ENCODE measurements at places on chromosomes 4 and X. TPM values are rescaled to one million over a fixed set of nuclear protein-coding genes. Genes with fewer than 3 reads are reported as not detected.
A peak's percentile ranks its signal among the peaks of the same experiment; 100 is the strongest.

Gene CYLC1
- not detected for total RNA-seq

DNA sequence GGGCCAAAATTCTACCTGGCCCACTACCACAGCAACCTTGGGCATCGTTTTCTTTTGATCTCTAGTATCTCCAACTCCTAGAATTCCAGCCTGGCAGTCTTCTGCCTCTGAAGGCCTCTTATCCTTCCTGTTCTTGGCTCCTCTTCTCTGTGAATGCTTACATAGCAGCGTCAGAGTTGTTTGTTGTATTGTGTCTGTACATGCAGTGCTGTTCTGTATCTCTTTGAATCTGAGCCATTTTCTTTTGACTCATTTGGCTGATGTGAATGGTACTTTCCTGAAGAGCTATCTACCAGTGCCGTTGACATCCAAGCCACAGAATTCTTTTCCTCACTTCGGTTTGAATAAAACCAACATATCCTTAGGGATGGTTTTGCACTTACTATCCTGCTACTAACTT is 79.2 kb downstream of the TMEM164 start:
- H3K27ac ChIP-seq = no peak overlapping the region
- H3K27me3 ChIP-seq = no peaks in the 10 kb centered on the region
- no peak overlapping the region for H3K4me3 ChIP-seq
- no peaks in the 10 kb centered on the region for H3K36me3 ChIP-seq

Gene FGG
- 236 TPM for total RNA-seq

GRCh38 chr4:86935853-86936733 is 1.3 kb downstream of the AFF1 start:
- peak; percentile 61 for DNase-seq
- peaks cover 56% of the 10 kb centered on the region for H3K4me1 ChIP-seq
- H3K36me3 ChIP-seq = peaks cover 3% of the 10 kb centered on the region

DNA sequence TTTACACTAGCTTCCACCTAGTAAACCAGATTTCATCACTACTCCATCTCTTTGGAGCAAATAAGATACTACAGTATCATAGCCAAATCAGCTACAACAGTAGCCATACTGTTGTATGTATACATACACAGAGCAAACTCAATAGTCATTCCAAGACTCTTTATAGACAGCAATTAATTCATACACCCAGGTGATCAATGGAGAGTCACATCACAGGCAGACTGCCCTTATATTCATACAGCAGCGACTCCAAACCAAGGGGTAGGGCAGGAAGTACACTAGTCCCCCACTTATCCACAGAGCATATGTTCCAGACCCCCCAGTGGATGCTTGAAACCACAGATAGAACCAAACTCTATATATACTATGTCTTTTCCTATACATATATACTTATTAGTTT is 76.6 kb downstream of the FBXW7 start:
- no peaks in the 10 kb centered on the region for H3K36me3 ChIP-seq
- peaks cover 31% of the 10 kb centered on the region for H3K4me1 ChIP-seq
- no peaks in the 10 kb centered on the region for H3K27me3 ChIP-seq
- H3K4me3 ChIP-seq = no peak overlapping the region

- H3K4me3 ChIP-seq = no peak overlapping the region
- H3K4me1 ChIP-seq = no peaks in the 10 kb centered on the region
- no peak for DNase-seq
- H3K27ac ChIP-seq = no peak overlapping the region
- H3K36me3 ChIP-seq = no peaks in the 10 kb centered on the region
- H3K27me3 ChIP-seq = no peaks in the 10 kb centered on the region
Observed at GRCh38 chr4:18343581-18343980, 322.0 kb upstream of the LCORL start.

GRCh38 chrX:46627062-46627461 is 53.5 kb downstream of the CHST7 start:
- H3K36me3 ChIP-seq = no peaks in the 10 kb centered on the region
- H3K27me3 ChIP-seq = no peaks in the 10 kb centered on the region
- no peak for DNase-seq
- H3K4me3 ChIP-seq = no peak overlapping the region
- peaks cover 25% of the 10 kb centered on the region for H3K4me1 ChIP-seq

- no peak within 1 kb of the TSS for H3K27ac ChIP-seq
- H3K36me3 ChIP-seq = no peaks in the 10 kb centered on the region
- no peaks in the 10 kb centered on the region for H3K27me3 ChIP-seq
- H3K4me3 ChIP-seq = no peak within 1 kb of the TSS
Observed at GRCh38 chr4:154590329-154591006, at the start of gene FGA. FGA (minus strand) TSS chr4:154590742; CDS start chr4:154590687, 55 bp downstream.

DNA sequence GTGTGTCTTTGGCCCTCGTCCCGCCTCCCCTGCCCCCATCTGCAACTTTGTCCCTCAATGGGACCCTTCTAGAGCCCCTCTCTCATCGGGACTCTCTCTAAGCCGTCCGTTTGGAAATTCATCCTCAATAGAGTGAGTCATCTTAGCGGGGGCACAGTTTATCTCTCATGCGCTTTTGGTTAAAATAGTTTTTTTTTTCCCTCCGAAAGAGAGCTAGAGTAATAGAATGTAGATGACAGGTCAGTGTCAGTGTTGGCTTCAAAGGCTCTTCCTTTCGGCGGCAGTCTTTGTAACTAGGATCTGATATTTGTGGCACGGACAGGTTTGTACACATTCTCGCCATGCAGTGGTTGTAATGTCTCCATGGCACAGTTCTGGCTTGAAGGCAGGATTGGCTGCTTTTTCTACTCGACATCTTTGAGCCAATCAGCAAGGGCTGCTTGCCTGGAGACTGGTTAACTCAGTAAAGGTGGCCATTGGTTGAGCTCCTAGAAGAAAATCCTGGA is 989 bp downstream of the N4BP2 start:
- DNase-seq = peak; percentile 70
- no peaks in the 10 kb centered on the region for H3K36me3 ChIP-seq
- H3K4me1 ChIP-seq = peaks cover 22% of the 10 kb centered on the region
- peak overlapping the region; percentile 79 for H3K4me3 ChIP-seq

DNA sequence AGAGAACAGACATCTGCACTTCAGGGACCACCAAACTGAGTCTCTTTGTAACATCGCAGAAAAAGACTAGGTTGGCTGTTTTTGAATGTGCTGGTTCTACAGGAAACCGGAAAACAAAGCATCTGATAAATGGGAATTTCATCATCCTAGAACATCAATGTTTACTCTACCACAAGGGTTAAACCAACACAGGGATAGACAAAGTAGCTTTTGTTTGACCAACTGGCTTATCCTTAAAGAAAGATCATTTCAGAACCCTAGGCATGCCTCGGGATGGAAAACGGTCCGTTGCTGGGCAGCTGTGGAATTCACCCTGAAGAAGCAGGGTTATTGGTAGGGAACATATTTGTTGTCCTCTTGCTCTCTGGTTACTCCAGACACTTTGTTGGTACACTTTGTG is 2355.5 kb upstream of the AGA start:
- H3K36me3 ChIP-seq = no peaks in the 10 kb centered on the region
- H3K27ac ChIP-seq = no peak overlapping the region
- H3K4me1 ChIP-seq = no peaks in the 10 kb centered on the region
- H3K27me3 ChIP-seq = no peaks in the 10 kb centered on the region
- DNase-seq = no peak

DNA sequence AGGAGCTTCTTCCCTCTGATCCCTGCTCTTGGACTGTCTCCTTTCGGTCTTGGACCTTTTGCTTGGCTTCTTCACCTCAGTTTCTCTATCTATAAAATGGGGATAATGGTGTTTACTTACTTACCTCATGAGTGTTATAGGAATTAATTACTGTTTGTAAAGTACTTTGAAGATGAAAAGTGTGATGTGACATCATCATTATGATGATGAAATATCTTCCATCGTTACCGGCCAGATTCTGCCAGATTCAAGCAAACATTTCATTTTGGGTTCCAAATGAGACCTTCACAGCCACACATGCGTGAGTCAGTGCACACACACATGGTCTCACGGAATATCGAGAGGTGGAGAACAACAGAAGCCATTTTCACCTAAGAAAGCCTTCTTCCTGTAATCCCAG is 220.1 kb upstream of the RPL34 start:
- no peak overlapping the region for H3K4me3 ChIP-seq
- H3K27ac ChIP-seq = no peak overlapping the region

Gene ZFP42
- not detected for total RNA-seq

- no peak for DNase-seq
- H3K36me3 ChIP-seq = no peaks in the 10 kb centered on the region
- H3K4me1 ChIP-seq = no peaks in the 10 kb centered on the region
- H3K4me3 ChIP-seq = no peak overlapping the region
- no peak overlapping the region for H3K27ac ChIP-seq
Observed at GRCh38 chr4:47334652-47335051, 128.8 kb downstream of the COMMD8 start.

Gene ADRA2C
- total RNA-seq = 2.5 TPM

Gene VCX
- not detected for total RNA-seq

- DNase-seq = no peak
- no peaks in the 10 kb centered on the region for H3K4me1 ChIP-seq
- no peaks in the 10 kb centered on the region for H3K27me3 ChIP-seq
- no peak overlapping the region for H3K27ac ChIP-seq
Observed at GRCh38 chrX:43939187-43939926, 33.8 kb downstream of the NDP start.

Gene ZNF157
- 0.21 TPM for total RNA-seq

Gene ENPEP
- total RNA-seq = 8.2 TPM

DNA sequence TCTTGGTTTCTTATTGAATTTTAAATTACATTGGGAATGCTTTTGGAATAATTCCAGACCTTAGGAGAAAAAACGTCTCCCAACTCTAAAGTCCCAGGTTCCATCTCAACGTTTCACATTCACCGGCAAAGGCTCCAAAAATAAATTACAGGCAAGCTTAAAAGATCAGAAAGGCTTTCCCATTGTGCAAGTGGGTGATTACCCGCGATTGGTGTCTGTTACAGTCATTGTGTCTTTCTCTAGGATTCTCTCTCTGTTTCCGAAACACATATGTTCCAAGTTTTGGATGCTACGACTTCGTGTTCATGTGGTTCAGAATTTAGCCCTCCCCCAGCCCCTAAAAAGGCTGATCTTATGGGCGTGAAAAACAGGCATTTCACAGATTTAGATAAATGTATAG is 41.8 kb downstream of the PALLD start:
- no peak overlapping the region for H3K4me3 ChIP-seq
- no peaks in the 10 kb centered on the region for H3K27me3 ChIP-seq
- DNase-seq = no peak
- H3K27ac ChIP-seq = no peak overlapping the region
- no peaks in the 10 kb centered on the region for H3K36me3 ChIP-seq

GRCh38 chrX:2690856-2691542 is at the start of gene CD99:
CD99 (plus strand) TSS chrX:2691295; CDS start chrX:2691361, 66 bp downstream.
- H3K27ac ChIP-seq = peak within 1 kb of the TSS; percentile 90
- no peaks in the 10 kb centered on the region for H3K36me3 ChIP-seq
- peaks cover 37% of the 10 kb centered on the region for H3K4me1 ChIP-seq
- H3K27me3 ChIP-seq = no peaks in the 10 kb centered on the region
- peak; percentile 94 for DNase-seq
- peak within 1 kb of the TSS; percentile 96 for H3K4me3 ChIP-seq

DNA sequence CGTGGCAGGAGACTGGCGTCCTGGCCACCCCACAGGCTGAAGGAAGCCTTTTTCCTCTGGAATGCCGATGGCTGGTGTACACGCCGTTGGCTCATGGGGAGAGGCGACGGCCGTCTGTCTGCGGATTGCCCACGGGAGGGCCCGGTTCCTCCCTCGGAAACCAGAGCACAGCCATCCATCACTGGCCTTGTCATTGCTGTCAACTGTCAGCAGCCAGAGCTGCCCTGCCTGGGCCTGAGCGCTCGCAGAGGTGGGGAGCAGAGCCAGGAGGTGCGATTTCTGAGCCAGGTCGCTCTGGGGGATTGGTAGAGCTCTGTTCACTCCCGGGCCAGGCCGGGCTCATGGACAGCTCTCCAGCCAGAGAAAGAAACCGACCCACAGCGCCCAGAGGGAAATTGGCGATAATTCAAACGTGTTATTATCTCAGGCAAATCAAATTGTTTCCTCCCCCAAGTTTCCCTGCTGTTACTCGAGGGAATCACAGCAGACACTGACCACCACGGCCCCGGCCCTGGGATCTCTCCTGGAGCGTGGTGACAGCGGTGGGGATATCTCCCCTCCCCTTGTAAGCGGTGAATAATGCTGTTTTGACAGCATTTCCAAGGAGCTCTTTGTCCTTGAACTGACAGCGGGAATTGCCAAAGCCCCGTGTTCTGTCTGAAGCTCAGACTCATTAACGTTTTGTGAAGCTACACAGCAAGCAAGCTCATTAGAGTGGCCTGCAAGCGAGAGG is 220.9 kb upstream of the PSAPL1 start:
- no peak overlapping the region for H3K27ac ChIP-seq
- peaks cover 20% of the 10 kb centered on the region for H3K4me1 ChIP-seq
- DNase-seq = peak; percentile 29
- H3K27me3 ChIP-seq = peaks cover 11% of the 10 kb centered on the region

DNA sequence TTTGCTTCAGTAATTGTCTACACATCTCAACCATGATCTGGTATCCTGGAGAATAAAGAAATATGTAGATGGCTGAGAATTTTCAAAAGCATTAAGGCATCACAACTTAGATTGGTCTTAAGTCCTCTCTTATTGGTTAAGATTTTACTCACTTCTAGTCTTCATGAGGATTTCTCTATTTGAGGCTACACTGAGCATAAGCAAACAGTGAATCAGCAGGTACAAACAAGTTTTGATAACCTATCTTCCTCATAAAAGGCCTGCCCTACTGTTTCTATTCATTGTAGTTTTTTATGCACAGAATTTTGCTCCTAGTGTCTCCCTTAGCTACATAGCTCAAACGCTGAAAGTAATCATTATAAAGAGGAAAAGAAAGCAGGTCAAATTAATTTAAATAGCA is 460.7 kb upstream of the RPS6KA3 start:
- no peaks in the 10 kb centered on the region for H3K36me3 ChIP-seq
- H3K4me3 ChIP-seq = no peak overlapping the region
- no peak overlapping the region for H3K27ac ChIP-seq
- H3K4me1 ChIP-seq = no peaks in the 10 kb centered on the region
- no peak for DNase-seq

- no peaks in the 10 kb centered on the region for H3K36me3 ChIP-seq
- H3K27me3 ChIP-seq = no peaks in the 10 kb centered on the region
- DNase-seq = no peak
- H3K4me3 ChIP-seq = no peak overlapping the region
- H3K4me1 ChIP-seq = no peaks in the 10 kb centered on the region
Observed at GRCh38 chr4:119715490-119716445, 87.2 kb upstream of the PDE5A start.

GRCh38 chr4:185343726-185344581 is 51.8 kb downstream of the LRP2BP start:
- no peaks in the 10 kb centered on the region for H3K4me1 ChIP-seq
- H3K4me3 ChIP-seq = no peak overlapping the region
